D721Med (cell line): ENCODE measurements at places on chromosomes 11 and 22.

DNA sequence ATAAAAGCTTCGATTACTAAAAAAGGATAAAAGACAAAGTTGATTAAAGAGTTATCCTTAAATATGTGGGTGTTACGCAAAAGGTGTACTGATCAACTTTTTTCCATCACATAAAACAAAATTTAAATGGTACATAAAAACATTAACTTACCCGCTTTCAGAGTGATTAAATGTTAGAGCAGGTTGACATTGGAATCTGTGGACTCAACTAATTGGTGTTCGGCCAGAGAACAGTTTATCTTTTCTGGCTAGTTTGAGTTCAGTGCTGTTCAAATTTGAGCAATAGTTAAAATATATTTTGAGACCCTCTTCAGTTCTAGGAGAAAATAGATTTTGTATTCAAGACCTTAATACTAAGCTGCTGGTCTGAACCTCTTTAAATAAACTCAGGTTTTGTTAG is 56.1 kb downstream of the ATM start:
- no peak for DNase-seq

DNA sequence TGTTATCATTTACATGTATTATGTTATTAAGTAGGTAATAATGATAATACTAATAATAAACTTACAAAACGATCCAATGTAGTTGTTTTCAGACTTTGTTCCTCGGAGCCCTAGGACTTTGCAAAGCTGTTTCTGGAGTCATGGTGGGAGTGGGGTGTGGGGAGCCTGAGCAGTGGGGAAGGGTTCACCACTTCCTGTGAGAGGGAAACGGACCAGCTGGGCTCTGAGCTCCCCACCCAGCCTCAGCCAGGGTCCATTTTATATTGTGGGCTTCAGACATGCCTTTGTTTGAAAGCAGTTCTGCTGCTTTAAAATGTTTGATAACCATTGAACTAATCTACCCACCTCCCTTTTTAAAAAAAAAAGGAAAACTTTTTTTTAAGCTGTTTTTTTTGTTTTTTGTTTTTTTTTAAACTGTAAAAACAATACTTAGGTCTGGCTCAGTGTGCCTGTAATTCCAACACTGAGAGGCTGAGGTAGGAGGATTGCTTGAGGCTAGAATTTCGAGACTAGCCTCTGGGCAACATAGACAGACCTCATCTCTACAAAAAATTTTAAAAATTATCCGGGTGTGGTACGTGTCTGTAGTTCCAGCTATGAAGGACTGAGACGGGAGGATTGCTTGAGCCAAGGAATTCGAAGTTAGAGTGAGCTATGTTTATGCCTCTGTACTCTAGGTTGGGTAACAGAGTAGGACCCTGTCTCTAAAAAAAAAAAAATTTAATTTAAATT is 7.0 kb downstream of the SERPING1 start:
- no peak for DNase-seq

DNA sequence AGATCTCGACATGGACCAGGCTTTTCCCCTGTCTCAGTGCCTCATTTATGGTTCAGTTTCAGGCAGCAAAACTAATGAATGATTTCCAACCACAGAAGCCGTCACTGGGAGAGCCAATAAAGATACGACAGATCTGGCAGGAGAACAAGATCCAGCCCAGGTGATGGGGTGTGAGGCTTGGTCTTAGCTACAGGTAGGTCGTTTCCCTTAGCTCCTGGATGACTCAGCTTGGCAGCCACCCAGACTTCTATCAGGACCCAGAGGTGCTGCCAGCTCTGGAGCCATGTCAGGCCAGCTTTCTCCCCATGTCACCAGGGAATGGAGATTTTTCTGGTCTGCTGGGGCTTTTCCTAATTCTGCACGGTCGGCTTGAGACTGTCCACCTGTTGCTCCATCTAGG is 36.3 kb upstream of the APOBEC3A start:
- DNase-seq: no peak

DNA sequence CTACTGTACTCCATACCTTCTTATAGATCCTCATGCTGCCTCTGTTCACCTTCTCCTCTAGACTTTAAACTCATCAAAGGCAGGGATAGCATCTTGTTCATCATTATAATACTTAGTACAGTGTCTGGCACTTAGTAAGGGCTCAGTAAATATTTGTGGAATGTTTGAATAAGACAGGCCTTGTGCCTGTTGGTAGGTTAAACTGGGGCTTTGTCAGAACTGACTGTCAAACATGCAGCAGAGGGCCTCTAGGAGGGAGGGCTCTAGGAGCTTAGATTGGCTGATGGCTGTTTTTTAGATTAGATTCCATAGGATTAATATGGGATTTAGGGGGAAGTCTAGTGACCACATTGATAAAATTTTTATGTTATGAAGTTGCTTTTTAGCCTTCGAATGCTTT is 70.8 kb downstream of the RNF169 start:
- DNase-seq: no peak

- no peak for DNase-seq
These were observed 24.2 kb upstream of the KCNJ11 start for GRCh38 chr11:17412488-17413180.

GRCh38 chr22:40477683-40478337 is 107.4 kb downstream of the SGSM3 start:
- DNase-seq: no peak

DNA sequence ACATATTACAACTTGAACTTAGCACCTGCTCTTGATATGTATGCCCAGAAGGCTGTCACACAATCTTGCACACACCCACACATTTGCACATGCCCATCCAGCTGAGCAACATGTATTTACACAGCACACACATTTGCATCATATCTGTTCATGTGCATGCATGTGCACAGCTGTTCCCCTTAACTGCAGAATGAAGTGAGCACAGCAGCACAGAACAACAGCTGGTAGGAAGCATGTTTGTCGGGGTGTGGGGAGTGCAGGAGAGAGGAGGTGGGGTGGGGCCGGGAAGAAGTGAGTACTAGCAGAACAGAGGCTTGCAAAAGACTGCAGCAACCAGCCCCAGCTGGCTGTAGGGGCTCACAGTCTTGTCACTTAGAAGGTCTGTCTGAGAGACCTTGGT is 296.5 kb downstream of the KIRREL3 start:
- DNase-seq: no peak

DNA sequence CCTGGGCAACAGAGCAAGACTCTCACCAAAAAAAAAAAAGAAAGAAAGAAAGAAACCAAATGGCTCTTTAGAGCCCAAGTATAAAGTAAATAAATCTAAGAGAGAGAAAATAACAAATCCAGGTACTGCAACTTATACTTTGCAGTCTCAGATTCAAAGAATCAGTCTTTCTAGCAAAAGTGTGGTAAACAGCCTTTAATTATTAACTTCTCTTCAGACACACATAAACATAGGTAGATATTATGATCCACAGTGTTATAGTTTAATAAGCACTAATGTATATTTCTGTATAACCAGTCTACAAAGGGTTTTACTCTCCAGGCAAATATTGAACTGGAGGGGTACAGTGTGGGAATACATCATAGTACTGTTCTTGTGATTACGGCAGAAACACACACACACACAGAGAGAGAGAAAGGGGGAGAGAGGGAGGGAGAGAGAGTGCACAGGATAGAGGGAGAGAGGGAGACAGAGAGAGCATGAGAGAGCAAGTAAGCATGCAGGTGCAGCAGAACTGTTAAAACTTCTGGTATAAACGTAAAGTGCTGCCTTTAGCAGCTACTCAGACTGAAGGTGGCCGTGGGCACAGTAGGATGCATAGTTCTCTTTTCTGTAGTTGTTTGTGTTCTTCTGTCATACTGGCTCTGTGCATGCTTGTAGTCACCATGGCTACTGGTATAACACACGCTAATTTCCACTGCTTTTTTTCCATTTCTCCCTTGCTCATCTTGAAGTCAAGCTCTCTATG is 32.3 kb downstream of the MTMR2 start:
- no peak for DNase-seq

DNA sequence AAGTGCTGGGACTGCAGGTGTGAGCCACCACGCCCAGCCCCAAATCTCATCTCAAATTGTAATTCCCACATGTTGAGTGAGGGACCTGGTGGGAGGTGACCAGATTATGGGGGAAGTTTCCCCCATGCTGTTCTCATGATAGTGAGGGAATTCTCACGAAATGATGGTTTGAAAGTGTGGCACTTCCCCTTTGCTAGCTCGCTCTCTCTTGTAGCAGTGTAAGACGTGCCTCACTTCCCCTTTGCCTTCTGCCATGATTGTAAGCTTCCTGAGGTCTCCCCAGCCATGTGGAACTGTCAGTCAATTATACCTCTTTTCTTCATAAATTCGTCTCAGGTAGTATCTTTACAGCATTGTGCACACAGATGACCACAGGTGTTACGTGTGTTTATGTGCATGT is 357.8 kb downstream of the CADM1 start:
- no peak for DNase-seq
